ENCODE measurements at places on chromosomes 6 and 20.

- DNase-seq, result no peak
These were observed 224.2 kb downstream of the CLIC5 start for GRCh38 chr6:45791211-45792168.

GRCh38 chr20:46025376-46025783 is 3.6 kb upstream of the SLC12A5 start:
- DNase-seq, result no peak

DNA sequence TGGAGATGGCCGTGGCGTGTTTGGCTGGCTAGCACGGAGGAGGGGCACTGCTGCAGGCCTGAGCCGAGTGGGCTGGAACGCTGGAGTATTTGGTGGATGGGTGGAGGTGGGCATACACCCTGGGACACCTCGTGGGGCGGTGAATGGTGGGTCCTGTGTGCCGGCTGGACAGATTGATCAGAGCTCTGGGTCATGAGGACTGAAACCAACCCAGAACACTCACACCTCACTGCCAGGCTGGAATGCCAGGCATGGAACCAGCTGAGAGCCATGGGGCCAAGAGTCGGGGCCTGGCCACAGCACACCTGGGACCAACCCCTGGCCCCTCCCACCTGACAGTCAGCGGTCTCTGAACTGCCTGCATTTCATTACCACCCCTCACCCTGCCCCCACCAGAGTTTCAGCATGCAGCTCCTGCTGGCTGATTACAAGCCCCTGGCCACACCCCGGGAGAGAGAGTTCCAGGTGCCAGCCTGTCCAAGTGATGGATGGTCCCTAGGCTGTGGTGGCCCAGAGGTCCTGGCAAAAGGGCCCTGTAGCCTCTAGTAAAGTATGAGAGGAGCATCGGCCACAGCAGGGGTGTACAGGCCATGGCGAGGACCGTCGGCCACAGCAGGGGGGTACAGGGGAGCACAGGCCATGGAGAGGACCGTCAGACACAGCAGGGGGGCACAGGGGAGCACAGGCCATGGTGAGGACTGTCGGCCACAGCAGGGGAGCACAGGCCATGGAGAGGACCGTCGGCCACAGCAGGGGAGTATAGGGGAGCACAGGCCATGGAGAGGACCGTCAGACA is 3.3 kb downstream of the NPBWR2 start:
- DNase-seq, result no peak

- DNase-seq, result no peak
These were observed 131.2 kb upstream of the LRFN2 start for GRCh38 chr6:40718401-40718800.

DNA sequence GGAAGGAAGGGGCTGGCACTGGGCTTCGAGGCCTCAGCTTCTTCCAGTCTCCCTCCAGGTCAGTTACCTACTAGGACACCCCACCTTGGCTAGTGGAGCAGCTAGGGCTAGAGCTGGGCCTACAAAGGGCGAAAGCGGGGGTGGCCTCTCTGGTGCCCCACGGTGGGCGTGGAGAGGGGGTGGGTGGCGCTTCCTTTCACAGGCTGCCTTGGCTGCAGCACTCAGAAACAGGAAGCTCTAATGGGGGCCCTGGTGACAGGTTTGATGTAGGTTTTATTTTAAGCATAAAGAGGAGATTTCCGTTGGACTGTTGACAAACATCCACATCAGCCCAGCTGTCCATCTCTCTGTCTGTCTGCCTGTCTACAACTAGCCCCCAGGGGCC is 13.4 kb downstream of the FAM110A start:
- DNase-seq, result no peak

GRCh38 chr6:144710207-144710606 is 425.1 kb downstream of the UTRN start:
- no peak for DNase-seq

GRCh38 chr20:50758992-50759391 is 27.6 kb downstream of the PARD6B start:
- no peak for DNase-seq

- DNase-seq, result no peak
These were observed 14.1 kb upstream of the DEFB116 start for GRCh38 chr20:31322504-31322903.

- no peak for DNase-seq
These were observed 351 bp downstream of the AURKA start for GRCh38 chr20:56391596-56392131.
